ENCODE measurements at places on chromosomes 1 and 21.

DNA sequence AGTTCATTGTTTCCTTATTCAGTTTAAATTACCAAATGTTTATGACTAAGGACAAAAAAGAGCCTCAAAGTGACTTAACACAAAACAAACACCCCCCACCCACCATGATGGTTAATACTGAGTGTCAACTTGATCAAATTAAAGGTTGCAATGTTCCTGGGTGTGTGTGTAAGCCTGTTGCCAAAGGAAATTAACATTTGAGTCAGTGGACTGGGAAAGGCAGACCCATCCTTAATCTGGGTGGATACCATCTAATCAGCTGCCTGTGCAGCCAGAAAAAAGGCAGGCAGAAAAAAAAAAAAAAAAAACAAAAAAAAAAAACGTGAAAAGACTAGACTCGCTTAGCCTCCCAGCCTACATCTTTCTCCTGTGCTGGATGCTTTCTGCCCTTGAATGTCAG lies 543.4 kb downstream of the NEGR1 start:
- no peak for DNase-seq

GRCh38 chr1:55913565-55913964 lies 665.8 kb downstream of the PLPP3 start:
- DNase-seq: no peak

- no peak for DNase-seq
These were observed 797 bp upstream of the KCNJ9 start for GRCh38 chr1:160080381-160081100.

DNA sequence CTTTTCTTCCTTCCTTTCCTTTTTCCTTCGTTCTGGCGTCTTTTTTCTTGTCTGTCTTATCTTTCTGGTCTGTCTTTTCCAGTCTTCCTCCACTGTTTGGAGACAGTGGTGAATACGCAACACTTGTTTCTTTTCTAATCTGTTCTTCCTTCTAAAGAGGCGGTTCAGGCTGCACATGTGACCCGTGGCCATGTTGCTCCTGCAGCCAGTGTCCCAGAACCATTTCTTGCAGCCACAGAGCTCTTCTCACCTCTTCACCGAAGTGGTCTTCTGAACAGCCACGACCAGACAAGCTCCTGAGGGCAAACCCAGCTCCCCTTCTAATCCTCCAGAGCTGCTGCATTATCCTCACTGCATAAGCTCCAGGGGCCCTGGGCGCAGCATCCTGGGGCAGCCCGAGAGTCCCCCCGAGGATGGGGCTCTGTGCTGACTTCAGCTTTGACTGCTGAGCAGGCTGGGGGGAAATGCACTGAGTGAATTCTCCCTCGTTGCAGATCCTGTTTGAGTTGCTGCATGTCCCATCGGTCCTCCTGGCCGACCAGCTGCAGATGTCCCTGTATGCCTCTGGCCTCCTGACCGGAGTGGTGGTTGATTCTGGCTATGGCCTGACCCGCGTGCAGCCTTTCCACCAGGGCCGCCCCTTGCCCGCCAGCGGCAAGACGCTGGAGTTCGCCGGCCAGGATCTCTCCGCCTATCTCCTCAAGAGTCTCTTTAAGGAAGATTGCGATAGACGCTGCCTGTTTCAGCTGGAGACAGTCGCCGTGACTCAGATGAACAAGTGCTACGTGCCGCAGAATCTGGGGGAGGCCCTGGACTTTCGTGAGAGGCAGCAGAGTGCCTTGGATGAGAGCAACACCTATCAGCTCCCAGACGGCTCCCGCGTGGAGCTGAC lies 70.4 kb downstream of the ACTL8 start:
- no peak for DNase-seq

GRCh38 chr1:110393286-110393685 lies 2.5 kb upstream of the SLC16A4 start:
- no peak for DNase-seq

DNA sequence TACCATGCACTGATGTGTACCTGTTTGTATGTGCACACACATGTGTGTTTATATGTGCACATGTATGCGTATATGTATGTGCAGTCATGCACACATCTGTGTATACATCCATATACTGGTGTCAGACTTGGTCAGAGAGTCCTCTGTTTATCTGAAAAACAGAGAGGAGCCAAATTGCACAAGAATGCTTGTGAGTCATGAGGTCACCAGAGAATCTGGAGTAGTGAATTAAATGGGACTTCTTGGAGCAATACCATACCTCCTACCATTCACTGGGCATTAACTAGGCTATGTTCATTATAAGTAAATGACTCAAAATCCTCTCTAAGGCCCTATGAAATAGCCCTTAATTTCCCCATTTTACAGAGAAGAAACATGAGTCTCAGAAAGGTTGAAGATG lies 272.1 kb upstream of the C1orf87 start:
- no peak for DNase-seq
